GM10248 (cell line): ENCODE measurements at places on chromosomes 16 and 17.
A peak's percentile ranks its signal among the peaks of the same experiment; 100 is the strongest.

- DNase-seq = peak; percentile 79
These were observed 74.0 kb downstream of the N4BP1 start for GRCh38 chr16:48535831-48536613.

DNA sequence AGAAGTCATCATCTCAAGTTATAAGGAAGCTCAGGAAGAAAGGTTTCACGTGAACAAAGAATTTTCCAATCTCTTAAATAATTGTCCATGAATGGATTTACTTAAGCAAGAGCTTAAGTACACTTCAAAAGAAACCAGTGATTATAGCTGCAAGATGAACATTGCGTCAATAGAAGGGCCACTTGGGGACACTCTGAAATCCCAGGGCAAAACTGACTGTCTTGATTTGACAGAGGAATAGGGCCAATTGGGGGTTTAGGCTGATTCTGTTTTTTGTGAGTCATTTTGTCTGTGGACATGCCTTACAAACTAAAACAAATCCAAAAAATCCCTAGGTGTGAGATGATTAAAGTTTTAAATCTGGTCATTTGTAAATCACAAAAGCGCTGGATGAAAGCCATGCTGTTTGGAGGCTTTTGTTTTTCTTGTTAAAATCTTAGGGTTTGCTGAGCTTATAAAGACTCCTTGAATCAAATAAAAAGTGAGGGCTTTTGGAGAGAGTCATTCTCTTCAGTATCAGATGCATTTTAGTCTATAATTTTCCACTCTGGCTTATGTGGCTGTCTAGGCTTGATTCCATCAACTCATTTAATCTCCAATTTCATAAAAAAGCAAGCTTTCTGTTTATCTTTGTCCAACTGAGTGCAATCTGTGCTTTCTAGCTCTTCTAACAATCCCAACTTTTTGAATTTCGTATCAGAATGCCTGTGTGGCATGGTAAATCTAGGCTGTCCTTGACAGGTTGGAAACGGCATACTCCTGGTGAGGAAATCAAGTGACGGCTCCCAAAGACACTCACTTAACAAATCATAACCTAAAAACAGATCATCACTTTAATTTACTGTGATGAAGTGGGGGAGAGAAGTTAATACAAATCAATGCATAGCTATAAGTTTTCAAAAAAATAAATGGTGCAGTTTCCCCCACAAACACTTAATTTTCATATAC lies 98.2 kb upstream of the SOX9 start:
- DNase-seq = no peak

DNA sequence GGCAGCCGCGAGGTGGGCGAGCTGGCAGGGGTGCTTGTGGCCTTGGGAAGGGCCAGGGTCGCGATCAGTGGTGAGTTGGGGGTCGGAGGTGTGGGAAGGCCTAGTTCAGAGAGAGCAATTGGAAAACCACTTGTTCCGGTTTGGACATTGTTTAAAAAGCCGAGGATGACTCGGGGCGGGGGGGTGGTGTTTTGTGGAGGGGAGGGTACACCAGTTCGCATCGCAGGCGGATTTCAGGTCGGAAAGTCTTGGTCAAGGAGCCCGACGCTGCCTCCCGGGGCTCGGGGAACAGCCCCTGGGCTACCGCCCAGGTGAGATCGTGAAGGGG lies 66.4 kb downstream of the KPNA2 start:
- no peak for DNase-seq

DNA sequence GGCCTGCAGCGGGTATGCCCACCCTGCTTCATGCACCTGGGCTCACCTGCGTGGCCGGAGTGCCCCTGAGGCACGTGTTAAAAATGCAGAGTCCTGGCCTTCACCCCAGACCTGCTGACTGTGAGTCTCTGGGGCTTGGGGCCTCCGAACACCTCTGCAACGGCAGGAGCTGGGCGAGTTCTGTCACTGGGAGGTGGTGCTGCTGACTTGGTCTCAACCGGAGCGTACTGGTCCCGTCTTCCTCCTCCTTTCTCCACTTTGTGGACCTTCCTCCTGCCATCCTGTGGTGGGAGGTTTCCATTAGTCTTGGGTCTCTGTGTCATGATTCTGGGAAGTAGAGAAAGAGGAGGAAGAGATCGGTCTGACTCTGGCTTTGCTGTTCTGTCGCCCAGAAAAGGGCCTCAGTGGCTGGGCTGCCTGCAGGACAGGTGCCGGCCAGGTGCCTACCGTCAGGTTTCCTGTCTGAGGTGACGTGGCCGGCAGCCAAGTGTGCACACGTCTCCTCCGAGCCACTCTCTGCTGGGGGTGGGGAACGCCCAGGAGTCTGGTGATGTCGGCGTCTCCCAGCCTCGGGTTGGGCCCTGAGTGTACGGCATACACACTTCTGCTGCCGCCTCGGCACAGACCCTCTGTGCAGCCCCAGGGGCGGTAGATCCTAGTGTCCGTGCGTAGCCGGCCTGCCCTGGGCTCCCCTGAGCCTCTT lies 6.9 kb downstream of the TSC2 start:
- DNase-seq = no peak

GRCh38 chr17:8225813-8226535 lies 15.6 kb upstream of the AURKB start:
- DNase-seq = no peak

DNA sequence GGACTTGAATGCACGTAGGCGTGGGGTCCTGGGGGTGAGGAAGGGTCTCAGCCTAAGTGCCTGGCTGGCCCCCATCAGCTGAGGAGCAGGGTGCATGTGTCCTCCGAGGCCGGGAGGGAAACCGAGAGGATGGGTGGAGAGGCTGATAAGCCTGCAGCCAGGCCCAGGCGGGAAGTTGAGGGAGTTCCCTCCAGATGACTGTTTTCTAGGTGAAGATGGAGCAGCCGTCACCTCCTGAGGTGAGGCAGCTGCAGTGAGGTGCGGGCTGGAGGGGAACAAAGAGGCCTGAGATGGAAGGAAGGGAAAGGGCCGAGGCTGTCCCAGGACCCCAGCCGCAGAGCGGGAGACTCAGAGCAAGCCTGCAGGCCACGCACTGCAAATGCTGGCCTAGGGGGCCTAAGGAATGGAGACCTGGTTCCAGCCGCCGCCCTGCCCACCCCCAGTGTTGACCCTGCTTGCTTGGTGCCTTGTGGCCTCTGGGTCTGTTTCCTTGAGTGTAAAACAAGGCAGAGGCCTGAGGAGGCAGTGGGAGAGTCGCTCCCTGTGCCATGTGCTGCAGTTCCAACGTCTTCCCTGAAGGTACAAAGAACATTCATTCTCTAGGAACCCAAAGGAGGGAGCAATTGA lies 3.0 kb downstream of the PECAM1 start:
- no peak for DNase-seq

GRCh38 chr16:56807011-56807675 lies 57.9 kb upstream of the SLC12A3 start:
- DNase-seq = no peak

DNA sequence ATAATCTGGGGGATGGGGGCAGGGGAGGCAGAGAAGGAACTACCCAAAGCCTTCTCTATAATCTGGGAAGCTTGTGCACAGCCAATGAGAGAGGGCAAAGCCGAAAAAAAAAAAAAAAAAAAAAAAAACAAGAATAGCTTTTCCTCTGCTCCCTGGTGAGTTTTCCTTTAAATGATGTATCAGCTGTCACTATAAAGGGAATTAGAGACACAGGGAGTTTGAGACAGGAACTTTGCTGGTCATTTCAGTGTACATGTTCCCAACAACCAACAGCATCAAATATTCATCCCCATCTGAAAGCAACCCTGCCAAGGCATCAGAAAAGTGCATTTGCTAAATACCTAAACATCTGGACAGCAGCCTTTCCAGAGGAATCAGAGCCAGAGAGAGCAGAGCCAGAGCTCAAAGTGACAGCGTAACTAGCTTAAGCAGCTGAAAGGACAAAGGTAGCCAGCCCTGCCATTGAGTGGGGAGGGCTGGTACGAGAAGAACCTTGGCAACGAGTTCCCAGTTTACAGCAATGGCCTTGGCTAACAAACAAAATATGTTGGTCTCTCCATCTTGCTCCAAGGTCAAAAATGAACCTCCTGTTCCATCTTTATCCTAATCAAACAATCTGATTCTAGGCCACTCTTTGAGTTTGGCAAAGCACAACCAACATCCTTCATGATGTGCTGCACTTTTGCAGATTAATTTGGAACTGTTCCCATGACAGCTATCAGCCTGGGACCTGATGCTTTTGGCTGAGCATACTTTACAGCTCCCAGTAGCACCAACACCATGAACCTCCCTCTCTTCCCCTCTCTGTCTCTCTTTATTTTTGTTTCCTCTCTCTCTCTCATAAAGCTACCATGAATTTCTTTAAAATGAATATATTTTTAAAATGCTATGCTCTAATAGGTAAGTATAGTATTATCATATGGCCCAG lies 143.7 kb upstream of the GNAO1 start:
- no peak for DNase-seq

GRCh38 chr17:48961516-48962233 lies 6.7 kb downstream of the GIP start:
- no peak for DNase-seq

GRCh38 chr16:52953215-52953614 lies 99.5 kb downstream of the CHD9NB start:
- no peak for DNase-seq

DNA sequence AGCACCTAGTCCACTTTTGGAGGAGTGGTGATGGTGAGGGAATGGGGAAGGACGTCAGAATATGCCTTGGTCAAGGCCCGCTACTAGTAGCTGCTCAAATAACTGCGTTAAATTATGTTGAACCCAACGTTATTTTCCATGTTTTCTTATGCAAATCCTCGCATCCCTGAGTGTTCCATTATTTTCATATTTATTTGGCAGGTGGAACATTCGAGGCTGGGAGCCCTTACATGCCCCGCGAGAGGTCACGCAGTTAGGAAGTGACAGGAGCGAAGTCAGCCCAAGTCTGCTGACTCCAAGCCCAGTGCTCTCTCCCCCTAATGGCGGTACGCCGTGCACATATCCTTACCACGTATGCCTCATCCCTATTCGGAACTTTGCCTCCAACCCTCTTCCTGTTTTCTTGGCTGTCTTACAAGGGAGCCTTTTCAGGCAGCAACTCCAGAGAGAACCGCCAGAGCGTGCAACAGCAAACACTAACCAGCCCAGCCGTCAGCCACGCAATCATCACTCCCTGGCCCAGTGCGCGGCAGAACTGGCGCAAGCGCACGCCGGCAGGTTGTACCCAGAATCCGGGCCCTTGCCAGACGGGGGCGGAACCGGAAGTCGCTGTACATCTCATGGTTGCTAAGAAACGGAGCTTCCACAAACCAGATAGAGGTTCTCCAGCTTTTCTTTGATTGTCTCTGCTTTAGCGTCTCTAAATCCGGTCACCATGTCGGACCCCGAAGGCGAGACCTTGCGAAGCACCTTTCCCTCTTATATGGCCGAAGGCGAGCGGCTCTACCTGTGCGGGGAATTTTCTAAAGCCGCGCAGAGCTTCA lies at the start of gene ODAD4:
TSS of gene ODAD4 (plus strand) at position 609 of the 824 bp plus-strand sequence. CDS start at position 716, 107 bp downstream.
- peak; percentile 96 for DNase-seq

- no peak for DNase-seq
These were observed 39.1 kb downstream of the SRL start for GRCh38 chr16:4202615-4203345.

DNA sequence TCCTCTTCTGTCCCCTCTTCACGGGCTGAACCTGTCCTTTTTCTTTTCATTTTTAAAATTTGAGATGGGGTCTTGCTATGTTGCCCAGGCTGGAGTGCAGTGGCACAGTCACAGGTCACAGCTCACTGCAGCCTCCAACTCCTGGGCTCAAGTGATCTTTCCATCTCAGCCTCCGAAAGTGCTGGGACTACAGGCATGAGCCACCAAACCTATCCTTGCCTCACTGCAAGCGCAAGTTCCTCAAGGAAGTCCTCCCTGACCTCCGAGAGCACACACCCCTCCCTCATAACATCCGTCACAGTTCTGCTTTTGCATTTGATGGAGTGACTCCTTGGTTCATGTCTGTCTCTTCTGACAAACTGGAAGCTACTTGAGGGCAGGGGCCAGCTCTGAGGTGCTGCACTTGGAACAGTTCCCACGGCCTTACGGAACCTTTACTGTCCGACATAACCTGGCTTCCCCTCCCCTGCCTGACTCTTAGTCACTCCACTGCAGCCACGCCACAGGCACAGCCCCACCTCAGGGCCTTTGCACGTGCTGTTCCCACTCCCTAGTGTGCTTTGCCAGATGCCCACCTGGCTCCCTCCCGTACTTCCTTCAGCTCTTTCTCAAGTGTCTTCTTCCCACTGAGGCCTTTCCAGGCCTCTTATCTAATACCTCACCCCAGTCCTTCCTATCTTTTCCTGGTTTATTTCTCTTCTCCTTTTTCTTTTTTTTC lies 4.4 kb downstream of the TBX6 start:
- no peak for DNase-seq

DNA sequence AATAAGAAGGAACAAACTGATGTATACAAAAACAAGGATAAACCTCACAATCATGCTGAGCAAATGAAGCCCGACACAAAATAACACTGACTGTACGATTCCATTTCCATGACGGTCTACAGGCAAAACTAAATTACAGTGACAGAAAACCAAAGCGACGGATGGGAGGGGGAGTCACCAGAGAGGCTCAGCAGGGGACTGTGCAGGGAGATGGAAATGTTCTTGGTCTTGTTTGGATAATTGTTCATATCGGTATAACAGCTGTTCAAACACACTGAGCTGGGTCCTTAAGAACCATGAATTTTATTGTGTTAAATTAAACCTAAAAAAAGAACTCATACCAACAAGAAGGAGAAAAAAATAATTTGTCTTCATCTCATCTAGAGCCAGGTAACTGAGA lies 97.8 kb downstream of the NXN start:
- DNase-seq = no peak

DNA sequence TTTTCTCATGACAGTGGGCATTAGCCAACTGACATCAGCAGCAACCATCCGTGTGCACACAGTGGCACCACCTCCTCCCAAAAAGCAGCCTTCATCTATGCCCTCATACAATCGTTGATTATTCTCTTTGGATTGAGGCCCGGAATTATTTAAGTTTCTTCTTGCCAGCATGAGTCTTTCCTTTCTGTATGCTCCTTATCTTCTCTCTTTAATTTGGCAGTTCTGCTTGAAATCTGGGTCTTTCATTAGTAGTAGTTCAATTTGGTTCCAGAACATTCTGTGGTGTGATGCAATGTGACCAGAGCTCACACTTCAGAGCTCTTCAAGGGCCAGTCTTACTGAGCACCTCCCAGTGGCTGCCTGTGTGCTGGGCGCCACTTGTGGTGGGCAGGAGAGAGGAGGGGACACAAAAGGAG lies 52.2 kb upstream of the STH start:
- no peak for DNase-seq

DNA sequence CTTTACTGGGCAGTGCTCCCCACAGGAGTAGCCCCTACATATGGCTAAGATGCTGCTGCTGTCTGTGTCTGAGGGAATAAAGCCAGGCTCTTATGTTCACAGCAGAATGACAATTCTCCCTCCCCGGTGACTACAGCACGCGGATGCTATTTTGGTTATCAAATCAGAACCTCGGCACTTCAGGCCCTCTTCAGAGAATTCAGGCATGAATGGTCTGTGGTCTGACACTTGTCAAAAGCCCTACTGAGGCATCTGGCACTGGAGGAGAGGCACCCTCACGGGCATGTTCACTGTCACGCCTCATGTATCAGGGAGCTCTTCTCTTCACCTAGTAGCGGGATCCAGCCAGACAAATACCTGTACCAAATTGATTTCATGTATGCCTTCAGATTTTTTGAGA lies 30.4 kb downstream of the KIAA0513 start:
- DNase-seq = no peak
